Cortex of kidney (tissue), 1 donor: ENCODE measurements at places on chromosomes 11 and 22.

DNA sequence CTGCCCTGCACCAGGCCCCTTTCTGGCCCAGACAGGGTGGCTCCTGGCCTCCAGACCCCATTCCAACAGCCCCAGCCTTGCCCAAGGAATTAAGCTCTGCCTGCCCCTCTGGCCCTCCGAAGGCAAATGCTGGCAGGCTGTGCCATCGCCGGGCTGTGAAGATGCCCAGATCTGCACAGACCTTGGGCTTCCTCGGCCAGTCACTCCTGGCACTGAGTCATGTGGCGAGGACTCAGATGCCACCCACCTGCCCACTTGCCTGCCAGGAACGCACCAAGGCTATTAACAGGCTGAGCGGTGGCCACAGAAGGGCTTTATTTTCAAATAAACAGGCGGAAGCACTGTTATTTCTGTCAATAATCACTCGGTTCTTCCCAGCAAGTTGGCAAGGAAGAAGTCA, 50.3 kb upstream of the TTLL12 start:
- DNase-seq = no peak

- no peak for DNase-seq
Observed at GRCh38 chr22:35326854-35327562, 27.3 kb downstream of the TOM1 start.

- DNase-seq = no peak
Observed at GRCh38 chr11:10317776-10318526, 13.1 kb downstream of the ADM start.

DNA sequence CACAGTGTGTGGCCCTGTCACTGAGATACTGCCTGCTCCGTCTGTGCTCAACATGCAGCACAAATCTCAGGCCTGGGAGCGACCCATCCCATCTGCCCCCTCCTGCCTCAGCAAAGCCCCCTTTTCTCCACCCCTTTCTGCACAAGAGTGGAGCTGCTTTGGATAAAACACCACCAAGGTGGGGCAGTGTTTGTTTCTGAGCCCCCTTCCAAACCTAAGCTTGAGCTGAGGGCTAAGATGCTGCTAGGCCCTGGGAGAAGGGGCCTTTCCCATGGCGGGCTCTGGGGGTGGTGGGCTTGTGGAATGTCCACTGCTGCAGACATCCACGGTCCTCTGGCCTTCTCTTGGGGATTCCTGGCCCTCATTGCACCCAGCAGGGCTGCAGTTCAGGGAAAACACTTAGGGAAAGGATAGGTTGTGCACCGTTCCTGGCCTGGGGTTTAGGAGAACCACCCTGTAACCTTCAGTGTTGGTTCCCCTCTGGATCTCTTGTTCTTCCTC, 594.1 kb downstream of the TBC1D22A start:
- DNase-seq = no peak

GRCh38 chr11:38937709-38938108, 2339.7 kb upstream of the RAG2 start:
- no peak for DNase-seq

DNA sequence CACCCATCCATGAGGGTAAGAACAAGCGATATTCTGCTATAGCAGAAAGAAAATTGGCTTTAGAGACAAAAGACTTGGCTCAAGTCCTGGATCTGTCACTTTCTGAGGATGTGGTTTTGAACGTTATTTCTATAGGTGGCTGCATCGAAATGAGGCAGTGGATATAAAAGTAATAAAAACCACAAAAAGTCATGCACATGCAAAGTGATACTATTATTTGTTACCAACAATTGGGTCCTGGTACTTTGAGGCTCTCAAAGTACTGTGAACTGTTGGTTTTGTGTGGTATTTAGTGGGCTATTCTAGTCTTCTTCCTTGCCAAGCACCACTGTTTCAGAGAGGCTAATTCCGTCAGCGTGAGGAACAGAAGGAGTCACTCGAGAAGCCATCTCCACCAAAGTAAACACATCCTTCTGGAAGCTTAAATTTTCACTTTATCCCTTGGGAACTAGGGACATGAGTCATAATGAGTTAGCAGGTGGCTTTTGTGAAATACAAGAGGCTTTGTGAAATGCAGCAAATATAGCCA, 13.1 kb downstream of the UBASH3B start:
- DNase-seq = no peak

DNA sequence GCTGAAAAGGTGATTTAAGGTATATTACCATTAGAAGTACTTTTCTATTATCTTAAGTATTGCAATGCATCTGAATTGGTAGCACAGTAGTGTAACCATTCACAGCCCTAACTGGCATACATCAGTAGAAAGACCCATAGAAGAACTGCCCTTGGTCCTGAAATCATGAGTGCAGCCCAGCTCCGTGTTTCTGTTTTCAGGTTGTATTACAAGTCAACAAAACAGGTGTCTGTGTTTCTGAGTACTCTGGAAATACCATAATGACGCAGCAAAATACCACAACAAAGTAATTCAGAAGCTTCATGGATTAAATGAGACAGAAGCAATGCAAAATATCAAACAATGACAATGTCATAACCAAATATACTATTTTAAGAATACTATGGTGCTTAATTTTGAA, 226.3 kb downstream of the OPCML start:
- no peak for DNase-seq

DNA sequence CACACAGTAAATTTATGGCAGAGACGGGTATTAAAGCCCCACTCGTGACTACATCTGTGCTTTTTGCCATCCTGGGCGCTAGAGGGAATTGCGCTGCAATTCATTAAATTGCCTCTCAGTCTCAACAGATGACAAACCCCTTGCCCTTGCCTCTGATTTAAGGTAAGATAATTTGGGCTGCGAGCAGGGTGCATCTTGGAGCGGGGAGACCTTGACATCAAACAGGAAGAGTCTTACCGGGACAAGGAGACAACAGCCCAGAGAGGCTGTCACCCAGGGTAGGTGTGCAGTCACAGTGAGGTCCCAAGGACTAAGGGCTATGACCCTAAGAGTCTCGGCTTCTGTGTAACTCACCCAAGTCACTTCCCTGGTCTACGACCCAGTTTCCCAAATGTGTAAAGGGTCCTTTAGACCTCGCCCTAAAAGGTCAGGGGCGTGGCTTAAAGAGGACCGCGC, 449 bp upstream of the TOM1 start:
- DNase-seq = no peak

DNA sequence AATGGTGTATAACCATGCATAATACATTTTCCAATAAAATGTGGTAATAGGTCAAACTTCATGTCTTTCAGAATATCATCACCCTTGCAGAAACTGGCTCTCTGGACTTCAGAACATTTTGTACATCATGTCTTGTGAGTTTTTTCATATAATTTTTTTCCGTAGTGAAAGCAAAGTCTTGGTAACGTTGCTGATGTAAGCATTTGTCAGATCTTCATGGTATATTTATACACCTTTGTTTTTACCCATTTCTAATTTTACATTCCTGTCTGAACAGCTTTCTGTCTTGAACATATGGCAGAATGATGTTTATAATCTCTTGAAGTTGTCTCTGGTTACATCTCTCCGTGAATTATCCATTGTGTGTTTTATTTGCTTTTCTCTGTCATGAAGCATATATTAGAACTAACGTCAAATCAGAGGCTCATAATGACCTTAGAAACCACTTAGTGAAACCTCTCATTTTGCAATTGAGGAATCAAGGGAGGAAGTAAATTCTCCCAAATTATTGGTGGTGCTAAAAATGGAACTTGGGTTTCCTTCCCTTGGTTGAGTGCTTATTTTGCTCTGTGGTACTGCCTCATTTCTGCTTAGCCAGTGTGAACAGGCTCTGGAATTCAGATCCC, 37.4 kb downstream of the CSRP3 start:
- no peak for DNase-seq

DNA sequence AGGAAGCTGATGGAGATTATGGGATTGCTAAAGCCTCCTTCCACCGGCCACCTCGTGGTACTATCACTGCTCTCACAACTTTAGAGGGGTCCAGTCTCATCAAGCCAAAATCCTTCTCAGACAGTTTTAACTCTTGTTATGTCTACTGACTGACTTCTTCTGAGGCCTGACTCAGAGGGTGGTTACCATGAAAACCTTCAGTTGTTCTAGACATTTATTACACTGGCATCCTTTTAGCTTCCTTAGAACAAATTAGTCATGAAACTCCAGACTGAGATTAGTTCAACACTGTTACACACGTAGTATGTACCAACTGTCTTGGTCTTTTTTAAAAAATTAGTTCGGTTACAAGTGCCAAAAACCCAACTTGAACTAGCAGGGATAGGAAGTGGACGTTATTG, 7.5 kb downstream of the DIXDC1 start:
- DNase-seq = no peak
